Stimulated activated CD8-positive, alpha-beta memory T cell treated with anti-CD3 and anti-CD28 coated beads, Interleukin-7, amount 100 ng/mL, for 1 hour (primary cell): ENCODE measurements at places on chromosomes 6 and 20.

GRCh38 chr20:14495066-14495465 is 157.7 kb upstream of the FLRT3 start:
- DNase-seq, result no peak

GRCh38 chr6:78746457-78746856 is 120.9 kb upstream of the IRAK1BP1 start:
- DNase-seq, result no peak

GRCh38 chr6:167906899-167907298 is 80.2 kb downstream of the AFDN start:
- no peak for DNase-seq

DNA sequence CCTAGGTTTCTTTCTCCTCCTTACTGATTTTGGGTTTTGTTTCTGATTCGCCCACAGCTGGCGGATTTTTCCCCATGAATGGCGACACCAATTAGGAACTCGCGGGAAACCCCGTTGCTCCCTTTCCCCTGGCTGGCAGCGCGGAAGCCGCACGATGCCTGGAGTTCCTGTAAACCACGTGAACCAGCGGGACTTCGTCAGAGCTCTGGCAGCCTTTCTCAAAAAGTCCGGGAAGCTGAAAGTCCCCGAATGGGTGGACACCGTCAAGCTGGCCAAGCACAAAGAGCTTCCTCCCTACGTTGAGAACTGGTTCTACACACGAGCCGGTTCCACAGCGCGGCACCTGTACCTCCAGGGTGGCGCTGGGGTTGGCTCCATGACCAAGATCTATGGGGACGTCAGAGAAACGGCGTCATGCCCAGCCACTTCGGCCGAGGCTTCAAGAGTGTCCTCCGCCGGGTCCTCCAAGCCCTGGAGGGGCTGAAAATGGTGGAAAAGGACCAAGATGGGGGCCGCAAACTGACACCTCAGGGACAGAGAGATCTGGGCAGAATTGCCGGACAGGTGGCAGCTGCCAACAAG is 3.2 kb upstream of the SEC23B start:
- no peak for DNase-seq

GRCh38 chr20:42587427-42587826 is 602.3 kb downstream of the PTPRT start:
- DNase-seq, result no peak

GRCh38 chr20:8811801-8812594 is 256.9 kb upstream of the PLCB4 start:
- no peak for DNase-seq

GRCh38 chr6:53432318-53433161 is 83.8 kb upstream of the ELOVL5 start:
- DNase-seq, result no peak
